ENCODE measurements at places on chromosomes 4 and X.

GRCh38 chr4:130393642-130394041, 1297.7 kb downstream of the C4orf33 start:
- DNase-seq = no peak

DNA sequence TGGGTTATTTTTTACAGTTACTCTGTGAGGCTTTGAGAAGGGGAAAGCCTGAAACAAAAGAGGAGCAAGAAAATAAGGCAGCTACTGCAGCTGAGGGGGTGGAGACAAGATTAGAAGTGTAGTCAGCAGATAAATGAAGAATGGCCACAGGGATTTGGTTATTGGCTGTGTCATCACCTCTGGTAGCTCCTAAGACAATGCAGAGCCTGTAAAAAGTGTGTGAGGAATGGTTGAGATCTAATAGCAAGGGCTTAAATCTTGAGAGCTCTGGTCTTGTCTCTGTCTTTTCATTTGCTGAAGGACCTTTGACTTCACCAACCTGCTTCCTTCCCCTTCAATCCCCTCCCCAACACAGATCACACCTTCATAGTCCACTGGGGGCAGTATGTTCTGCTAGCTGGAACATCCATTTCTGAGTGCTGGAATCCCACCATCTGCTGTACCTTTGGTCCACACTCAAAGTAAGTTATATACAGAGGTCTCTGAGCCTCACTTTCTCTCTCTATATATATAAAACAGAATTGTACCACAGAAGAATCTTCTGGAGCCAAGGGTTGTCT, 213.7 kb upstream of the ZIC3 start:
- no peak for DNase-seq

DNA sequence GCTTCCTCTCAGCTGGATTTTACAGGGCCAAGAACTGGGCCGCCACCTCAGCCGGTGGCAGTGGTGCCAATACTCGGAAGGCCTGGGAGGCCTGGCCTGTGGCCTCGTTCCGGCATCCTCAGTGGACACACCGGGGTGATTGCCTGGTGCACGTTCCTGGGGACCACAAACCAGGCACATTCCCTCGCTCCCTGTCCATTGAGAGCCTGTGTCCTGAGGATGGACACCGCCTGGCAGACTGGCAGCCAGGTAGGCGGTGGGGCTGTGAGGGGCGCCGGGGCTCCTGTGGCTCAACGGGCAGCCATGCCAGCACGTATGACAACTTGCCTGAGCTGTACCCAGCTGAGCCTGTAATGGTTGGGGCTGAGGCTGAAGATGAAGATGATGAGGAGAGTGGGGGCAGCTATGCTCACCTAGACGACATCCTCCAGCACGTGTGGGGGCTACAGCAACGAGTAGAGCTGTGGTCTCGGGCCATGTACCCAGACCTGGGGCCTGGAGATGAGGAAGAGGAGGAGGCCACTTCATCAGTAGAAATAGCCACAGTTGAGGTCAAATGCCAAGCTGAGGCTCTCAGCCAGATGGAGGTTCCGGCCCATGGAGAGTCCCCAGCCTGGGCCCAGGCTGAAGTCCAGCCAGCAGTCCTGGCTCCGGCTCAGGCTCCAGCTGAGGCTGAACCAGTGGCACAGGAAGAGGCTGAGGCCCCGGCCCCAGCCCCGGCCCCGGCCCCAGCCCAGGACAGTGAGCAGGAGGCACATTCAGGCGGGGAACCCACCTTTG, 70.4 kb downstream of the STARD8 start:
- peak; percentile 20 for DNase-seq

GRCh38 chrX:13015536-13016236, 28.7 kb downstream of the FAM9C start:
- no peak for DNase-seq

DNA sequence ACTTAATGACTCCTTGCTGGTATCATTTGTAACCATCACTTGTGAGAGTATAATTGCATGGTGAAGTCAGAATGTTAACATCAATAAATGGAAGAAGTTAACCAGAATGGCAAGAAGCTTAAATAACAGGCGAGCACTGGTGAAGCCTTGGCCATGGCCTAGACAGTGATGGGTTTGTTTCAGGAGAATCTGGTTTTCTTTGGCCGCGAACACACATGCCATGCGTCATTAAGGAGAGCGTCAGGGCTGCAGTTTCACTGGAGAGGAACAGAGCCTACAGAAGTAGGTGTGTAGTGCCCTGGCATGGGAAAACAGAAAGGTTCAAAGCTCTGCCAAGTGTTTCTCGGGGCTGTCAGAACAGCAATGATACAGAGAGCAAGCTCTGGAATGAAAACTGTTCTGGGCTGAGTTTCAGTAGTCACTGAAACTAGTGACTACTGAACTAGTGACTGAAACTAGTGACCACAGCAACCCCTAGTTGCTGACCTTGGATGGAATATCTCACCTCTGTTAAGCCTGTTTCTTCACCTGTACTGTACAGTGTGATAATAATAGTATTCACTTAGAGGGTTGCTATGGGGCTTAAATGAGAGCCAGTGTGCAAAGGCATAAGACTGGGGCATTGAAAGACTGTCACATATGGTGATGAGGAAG, 93.8 kb downstream of the C4orf51 start:
- no peak for DNase-seq

GRCh38 chrX:46759645-46759974, 692 bp upstream of the SLC9A7 start:
- DNase-seq = no peak

DNA sequence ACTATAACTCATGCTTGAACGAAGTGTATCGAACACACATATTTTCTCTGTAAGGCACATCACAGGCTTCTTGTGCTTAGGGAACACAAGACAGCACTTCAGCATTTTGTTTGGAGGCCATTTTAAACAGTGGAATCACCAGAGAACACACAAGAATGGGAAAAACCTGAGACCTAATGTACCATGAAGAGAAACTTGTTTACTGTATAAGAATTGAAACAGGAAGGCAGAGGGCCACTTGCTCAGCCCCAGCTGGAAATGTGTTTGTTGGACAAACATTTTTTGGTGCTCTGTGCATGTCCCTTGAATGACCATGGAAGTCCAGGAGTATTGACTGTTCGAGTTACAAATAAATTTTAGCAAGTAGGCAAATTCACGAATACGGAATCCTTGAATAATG, 47.5 kb downstream of the RAPGEF2 start:
- no peak for DNase-seq

- DNase-seq = peak; percentile 68
These were observed 40.6 kb downstream of the FAM149A start for GRCh38 chr4:186144946-186145569.

DNA sequence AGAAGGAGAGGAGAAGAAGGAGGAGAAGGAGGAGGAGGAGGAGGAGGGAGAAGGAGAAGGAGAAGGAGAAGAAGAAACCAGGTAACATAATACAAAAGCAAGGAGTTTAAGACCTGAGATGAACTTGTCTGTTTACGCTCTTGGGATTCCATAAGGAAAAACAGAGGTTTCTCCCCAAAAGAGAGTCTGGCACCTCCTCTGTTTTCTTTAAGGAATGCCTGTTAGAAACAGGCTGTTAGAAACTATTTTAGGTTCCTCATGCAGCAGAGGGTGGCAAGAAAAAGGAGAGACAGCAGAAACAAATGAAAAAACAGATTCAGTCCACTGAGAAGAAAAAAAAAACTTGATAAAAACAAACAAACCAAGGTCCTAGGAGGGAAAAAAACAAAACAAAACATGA, 10.3 kb upstream of the FHDC1 start:
- no peak for DNase-seq

DNA sequence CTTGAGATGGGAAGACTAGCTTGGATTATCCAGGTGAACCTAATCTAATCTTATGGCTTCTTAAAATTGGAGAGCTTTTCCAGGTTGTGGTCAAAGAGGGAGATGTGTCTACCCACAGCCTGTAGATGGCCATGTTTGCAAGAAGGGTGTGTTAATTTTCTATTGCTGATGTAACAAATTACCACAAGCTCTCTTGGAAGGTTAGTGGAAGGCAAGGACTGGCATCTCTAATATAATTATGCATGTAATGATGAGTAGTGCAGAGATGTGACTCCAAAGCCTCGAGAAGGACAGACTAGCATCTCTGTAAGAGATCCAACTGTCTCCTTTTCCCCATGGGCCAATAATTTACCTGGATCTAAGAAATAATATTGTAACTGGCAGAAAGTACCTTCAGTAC, 3.2 kb upstream of the ADH1B start:
- DNase-seq = no peak

- DNase-seq = no peak
These were observed 46.8 kb upstream of the ELF2 start for GRCh38 chr4:139223682-139224317.

DNA sequence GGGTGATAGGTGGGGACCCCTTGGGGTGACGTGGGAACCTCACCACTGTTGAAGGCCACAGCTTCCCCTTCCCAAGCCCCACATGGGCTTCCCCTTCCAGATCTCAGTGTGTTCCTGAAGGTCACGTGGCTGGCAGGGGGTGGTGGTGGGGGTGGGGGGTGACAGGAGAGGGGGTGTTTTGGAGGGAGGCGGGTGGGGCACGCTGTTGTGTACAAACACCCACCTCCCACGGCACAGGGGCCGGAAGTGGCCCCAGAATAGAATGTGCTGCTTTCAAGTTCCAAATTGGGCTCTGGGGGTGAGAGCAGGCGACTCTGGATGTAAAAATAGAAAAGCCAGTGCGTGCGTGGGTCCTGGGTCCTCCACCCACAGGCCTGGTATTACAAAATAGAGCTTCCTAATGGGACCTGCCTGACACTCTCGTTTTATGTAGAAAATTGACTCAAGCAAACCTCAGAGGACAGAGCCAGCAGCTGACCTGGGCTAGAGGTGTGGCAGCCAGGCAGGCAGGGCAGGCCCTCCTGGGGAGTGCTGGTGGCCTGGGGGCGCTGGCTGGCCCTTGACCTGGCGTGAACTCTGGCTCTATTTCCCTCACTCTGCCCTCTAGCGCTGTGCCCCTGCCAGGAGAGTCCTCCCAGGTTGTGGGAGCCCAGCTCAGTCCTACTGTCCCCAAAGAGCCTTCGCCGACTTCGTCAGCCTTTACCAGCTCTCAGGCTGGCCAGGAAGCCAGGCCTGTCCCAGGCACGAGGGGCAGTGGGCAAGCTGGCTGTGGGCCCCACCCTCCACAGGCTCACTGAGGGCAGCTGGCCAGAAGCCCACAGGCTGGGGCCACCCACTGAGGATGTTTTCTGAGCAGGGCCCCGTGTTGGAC, 5.4 kb upstream of the SH3BP2 start:
- no peak for DNase-seq

DNA sequence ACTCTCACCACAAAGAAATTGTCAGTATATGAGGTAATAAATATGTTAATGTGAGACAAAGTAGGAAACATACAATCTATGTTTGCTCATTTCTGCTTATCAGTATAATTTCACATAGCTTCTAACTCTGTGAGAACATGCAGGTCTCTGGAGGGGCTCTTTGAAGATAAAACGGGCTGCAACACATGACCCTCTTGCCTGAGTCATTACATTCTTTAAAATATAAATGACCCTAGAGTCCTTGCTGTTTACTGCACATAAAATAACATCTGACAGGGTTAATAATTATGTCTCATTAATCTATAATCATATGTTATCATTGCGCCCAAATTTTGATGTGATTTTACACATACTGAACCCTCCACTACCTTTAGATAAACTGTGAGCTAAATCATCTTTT, 681.5 kb downstream of the ARAP2 start:
- DNase-seq = no peak

- DNase-seq = no peak
These were observed 308.5 kb downstream of the CAMK2D start for GRCh38 chr4:113452868-113453620.

DNA sequence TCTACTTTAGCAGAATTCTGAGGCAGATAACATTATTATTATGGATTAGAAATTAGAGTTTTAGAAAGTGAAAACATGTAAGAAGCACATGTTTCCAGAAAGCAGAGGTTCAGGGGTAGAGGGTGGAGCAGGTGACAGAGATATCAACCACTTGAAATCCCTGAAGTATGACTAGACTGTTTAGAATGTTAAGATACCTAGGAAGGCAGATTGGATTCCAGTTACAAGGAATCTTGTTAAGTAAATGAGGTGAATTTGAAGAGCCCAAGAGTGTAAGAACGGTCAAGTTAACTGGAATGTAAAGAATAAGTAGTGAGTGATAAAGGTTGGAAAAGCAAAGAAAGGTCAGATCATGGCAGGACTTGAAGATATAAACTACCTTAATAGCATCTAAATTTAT, 37.6 kb downstream of the ARSJ start:
- no peak for DNase-seq

- no peak for DNase-seq
These were observed 992.3 kb downstream of the STPG2 start for GRCh38 chr4:97150966-97151365.

DNA sequence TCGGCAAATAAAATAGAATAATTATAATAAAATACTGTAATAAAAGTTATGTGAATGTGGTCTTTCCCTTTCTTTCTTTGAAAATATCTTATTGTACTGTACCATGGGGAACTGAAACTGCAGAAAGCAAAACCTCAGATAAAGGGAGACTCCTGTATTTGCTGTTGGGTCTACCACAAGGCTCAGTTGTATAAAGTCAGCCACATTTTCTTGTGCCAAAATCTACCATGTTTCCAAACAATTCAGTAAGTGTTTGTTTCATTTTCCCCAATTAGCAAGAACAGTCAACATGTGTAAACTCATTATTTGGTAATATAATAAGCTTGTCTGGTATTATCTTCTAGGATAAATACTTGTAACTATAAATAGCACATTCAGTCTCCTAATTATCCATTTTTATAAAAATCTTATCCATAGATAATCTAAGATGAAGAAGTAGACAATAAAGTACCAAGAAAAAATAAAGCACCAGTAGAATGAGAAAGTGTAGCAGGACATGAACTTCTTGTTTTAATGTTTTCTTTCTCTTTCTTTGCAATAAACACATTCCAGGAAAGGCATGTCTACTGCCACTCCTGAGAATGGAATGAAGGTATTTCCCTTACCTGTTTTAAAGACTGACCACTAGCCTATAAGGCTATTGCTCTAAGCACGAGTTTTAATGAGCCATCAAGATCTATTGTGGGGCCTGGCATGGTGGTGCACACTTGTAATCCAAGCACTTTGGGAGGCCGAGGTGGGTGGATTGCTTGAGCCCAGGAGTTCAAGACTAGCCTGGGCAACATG, 15.0 kb upstream of the OTUD4 start:
- no peak for DNase-seq

- DNase-seq = no peak
These were observed 104.5 kb downstream of the UBE2NL start for GRCh38 chrX:143988356-143988755.

- no peak for DNase-seq
These were observed 6.3 kb downstream of the HAUS7 start for GRCh38 chrX:153464116-153464515.

DNA sequence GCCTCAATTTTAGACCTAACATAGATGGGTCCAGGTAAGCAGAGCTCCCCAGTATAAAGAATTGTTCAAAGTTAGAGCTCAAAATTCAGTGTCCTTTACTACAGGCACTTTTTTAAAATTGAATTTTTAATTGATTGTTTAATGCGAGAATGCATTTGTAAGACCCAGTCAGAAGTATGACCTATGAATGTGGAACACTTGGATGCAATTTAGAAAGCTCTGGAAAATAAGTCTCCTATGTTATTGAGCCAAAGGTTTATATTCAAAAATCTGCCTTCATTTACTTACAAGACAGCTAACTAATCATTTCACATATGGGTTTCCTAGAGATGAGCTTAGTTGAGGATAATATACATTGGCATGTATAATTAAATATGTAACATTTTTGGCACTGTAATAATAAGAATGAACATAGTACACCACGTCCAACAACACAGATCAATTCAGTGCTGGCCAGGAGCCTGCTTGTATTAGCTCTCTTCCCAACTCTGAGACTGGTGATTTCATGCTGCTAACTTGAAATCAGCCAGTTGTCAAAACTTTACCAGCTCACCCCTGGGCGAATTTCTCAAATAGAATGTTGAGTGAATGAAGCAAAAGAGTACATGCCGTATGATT, 197.2 kb upstream of the NPY2R start:
- DNase-seq = no peak

GRCh38 chrX:84047339-84047738, 140.7 kb downstream of the RPS6KA6 start:
- no peak for DNase-seq

All from dorsolateral prefrontal cortex (tissue), 122 donors.